ENCODE measurements at places on chromosomes 5 and 9.

GRCh38 chr9:106918825-106919509 lies 56.0 kb downstream of the ZNF462 start:
- DNase-seq: no peak

DNA sequence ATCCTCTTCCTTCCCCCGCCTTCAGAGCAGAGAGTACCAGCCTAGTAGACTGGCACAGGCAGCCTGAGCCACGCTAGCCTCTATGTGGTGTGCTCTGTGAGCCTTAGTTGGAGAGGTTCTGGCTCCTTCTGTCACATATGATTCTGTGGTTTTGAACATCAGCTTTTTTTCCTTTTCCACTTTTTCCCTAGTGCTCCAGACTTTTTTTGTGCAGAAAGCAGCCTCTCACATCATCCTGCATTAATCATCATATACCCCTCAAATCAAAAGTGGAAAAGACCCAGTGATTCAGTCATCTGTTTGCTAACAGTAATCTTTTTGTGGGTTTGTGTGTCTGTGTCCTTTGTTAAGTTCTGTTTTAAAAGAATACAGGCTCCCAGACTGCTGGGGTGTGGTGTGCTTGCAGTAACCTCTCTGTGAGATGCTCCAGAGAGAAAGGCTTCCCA lies 663.9 kb upstream of the RGMB start:
- DNase-seq: no peak

DNA sequence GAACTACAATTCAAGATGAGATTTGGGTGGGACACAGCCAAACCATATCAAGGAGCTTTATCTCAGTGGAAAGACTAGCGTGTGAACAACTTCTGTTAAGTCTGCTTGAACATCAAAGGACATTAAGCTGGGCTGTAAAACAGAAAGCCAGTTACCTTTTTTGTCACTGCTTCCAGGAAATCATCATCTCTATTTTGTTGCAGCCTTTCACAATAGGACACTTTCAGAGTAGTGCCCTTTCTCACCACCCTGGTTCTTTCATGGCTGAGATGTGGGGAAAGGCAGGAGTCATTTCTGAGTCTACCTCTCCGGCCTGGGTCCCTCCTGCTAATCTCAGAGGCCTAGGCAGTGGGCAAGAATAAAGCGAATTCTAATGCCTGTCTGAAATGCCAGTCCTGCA lies 96.2 kb upstream of the PPP1R2B start:
- no peak for DNase-seq

DNA sequence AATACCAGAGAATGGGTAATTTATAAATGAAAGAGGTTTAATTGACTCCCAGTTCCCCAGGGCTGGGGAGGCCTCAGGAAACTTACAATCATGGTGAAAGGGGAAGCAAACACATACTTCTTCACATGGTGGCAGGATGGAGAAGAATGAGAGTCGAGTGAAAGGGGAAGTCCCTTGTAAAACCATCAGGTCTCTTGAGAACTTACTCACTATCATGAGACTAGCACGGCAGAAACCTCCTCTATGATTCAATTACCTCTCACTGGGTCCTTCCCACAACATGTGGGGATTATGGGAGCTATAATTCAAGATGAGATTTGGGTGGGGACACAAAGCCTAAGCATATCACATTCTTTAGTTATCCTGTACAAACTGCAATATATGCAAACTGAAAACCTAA lies 609.4 kb downstream of the MTRR start:
- no peak for DNase-seq

DNA sequence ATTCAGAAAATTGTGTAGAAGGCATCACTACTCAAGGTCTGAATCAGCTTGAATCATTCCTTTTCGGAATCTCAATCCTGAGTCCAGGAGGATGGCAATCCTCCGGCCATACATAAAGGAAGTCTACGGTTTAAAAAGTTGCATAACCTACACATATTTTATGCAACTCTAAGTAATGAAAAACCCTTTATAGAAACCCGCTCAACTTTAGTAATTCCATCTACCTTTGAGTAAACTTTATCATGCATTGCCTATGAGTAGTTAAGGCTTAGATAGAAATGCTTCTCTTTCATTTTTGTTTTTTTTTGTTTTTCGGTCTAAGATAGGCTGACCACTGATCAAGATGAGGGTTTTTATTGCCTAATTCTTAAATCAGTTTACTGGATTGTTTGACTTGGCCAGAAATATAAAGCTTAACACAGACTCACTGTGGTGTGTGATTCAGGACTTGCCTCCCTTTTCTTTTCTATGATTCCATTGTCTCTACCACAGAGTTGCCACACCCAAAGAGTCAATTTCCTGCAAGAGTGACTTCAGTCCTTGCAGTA lies 85.0 kb downstream of the LURAP1L start:
- peak; percentile 35 for DNase-seq

DNA sequence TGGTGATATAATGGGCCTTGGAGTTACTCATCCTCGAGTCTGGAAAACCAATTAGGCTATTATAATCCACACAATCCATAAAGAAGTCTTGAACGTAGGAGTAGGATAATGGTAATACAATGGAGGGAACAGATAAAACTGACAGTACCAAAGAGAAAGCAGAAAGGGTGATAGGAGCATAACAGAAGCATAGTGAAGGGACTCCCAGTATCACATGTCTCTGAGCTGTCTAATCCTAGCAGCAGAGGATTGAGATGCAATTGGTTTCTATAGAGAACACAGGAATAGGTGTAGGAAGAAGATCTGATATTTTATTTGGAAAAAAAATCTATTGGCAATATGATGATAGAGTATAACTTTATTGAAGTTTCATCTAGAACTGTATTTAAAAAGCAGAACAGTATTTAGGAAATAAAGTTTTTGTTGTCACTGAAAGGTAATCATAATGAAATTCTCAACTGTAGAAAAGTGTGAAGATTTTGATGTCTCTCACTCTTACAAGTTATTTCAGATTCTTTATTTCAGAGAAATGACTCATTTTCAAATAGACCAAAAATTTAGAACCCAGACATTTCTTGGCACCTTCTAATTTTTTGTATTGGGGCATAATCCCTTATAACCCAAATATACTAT lies 25.4 kb downstream of the SRFBP1 start:
- DNase-seq: no peak

- no peak for DNase-seq
Observed at GRCh38 chr9:37897665-37898064, 6.3 kb downstream of the SLC25A51 start.

DNA sequence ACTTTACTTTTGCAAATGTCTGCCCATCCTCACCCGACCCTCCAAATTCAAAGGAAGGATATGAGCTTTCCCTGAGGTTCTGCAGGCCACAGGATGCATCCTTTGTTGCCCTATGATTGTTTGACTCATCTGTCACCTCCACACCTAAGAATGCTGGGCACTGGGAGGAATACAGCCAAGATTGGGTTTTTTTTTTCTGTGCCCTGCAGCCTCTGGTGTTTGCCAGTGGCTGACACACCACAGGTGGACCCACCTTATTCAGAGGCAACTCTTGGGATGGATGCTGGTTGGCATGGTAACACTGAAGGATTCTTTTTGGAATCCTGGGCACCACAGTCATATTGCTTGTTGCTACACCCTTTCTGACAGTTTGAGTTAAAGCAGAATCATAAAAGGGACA lies 29.7 kb downstream of the C9orf152 start:
- DNase-seq: no peak

DNA sequence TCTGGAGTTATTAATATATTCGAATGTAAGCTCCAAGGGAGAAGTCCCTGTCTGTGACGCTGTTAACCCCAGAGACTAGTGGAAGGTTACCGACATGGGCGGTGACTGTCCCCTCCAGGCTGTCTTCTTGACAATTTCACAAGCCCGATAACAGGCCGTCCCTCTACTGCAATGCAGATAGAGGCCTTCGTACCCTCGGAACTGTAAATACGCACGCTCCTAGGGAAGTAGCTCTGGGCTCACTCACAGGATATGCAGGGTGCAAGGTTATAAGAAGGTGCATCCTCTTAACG lies 680 bp upstream of the RFK start:
- no peak for DNase-seq

DNA sequence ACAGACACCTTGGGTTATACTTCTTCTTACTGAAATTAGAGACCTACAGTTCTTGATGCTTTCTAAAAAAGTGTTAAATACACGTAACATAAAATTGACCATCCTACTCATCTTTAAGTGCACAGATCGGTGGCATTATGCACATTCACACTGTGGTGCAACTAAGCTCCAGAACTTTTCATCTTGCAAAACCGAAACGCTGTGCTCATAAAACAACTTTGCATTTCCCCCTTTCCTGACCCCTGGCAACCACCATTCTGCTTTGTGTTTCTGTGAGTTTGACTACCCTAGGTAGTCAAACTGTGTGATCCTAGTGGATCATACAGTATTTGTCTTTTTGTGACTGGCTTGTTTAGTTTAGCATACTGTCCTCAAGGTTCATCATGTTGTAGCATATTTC lies 3.9 kb downstream of the MVB12B start:
- DNase-seq: no peak

DNA sequence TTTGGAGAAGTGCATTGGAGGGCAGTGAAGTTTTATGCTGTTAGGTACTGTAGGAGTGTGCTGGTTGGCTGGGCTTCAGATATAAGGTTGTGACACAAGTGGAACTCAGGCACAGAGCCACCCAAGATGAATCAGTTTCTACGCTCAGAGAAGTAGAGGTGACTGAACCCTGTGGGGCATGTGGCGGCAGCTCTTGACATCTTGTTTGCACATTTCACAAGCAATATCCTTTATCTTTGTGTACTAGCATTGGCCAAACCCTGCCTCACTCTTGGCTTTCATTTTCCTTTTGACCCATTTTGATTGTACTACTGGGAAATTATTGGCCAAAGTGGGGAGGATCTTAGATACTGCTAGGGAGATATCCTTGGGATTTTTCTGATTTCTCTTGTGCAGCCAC lies 110.0 kb downstream of the PSAT1 start:
- DNase-seq: no peak

- no peak for DNase-seq
Observed at GRCh38 chr5:154866841-154867240, 8.4 kb downstream of the CNOT8 start.

- no peak for DNase-seq
Observed at GRCh38 chr5:177966839-177967166, 29.2 kb downstream of the PROP1 start.

GRCh38 chr9:472479-473075 lies 257.9 kb downstream of the DOCK8 start:
- DNase-seq: no peak

GRCh38 chr9:18909140-18910018 lies 123.6 kb downstream of the SAXO1 start:
- DNase-seq: no peak

DNA sequence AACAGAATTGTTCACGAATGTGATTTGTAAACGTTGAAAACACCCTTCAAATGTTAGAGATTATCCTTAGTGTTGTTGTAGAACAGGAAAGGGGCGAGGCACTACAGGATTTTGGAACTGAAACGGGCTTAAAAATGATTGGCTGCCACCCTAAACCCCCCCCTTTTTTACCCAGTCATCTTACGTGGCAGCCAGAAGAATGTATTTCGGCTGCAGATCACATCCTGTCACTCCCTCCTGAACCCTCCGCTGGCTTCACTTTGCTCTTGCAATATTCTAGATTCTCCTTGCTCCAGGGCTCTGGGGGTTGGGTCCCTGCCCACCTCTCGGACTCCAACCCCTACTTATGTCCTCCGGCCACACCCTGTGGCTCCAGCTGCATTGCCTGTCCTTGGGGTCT lies 13.9 kb upstream of the UNC5A start:
- DNase-seq: no peak

DNA sequence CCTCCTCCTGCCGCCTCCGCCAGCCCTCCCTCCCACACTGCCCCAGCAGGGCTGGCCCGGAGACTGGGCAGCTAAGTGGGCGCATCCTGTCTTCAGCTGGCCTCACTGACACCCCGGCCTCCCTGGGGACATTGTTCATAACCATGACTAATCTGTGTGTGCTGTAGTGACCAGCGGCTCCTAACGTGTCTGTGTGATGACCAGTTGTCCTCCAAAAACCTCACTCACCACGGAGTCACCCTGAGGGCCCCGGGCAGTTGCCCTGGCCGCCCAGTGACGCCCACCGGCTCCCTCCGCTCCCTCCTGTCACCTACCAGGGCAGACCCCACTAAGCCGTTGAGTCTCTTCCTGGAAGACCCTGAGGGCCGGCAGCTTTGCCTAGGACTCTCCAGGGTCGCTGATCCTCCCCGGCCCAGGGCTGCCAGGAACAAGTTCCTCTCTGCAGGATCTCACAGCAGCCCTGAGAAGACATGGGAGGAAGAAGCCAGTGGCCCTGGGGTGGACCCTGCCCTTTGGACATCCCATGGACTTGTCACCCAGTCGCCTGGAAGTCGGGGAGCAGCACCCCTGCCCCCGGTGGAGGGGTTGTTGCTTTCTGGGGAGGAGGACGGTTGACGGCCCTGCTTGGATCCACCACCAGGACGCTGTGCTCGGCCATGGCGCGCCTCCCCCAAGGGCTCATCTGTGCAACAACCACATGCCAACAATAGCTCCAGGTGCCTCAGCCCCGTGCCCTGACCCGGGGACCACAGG lies 110.2 kb upstream of the LMX1B start:
- no peak for DNase-seq

DNA sequence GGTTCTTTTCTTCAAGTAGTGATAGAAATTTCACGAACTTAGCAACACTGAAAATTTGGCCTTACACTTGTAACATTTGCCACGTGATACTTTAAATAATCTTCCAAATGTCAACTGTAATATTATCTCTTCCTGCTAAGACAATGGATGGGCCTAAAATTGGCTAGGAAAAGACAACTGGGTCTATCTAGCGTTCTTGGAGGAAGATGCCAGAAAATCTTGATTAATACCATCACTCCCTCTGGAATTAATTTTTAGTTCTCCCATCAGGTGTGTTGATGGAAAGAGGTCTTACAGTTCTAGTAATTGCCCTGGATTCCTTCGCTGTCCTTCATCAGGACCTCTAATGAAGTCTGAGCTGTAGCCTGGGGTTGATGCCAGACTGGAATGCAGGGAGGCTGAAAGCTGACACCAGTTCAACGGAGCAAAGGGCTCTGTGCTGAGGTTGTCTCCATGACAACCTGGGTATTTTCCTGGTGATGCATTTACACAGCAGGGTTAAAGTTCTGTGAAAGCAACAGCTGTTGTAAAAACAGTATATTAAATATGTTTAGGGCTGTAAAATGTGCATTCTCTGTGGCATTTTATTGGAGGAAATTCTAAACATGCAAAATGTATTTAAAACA lies 92.3 kb downstream of the GAS1 start:
- DNase-seq: no peak

GRCh38 chr5:167415779-167416746 lies 875.4 kb upstream of the WWC1 start:
- DNase-seq: no peak

GRCh38 chr9:112124156-112124555 lies 50.9 kb downstream of the SUSD1 start:
- no peak for DNase-seq

- DNase-seq: no peak
Observed at GRCh38 chr5:140020601-140021177, 22.4 kb downstream of the NRG2 start.

DNA sequence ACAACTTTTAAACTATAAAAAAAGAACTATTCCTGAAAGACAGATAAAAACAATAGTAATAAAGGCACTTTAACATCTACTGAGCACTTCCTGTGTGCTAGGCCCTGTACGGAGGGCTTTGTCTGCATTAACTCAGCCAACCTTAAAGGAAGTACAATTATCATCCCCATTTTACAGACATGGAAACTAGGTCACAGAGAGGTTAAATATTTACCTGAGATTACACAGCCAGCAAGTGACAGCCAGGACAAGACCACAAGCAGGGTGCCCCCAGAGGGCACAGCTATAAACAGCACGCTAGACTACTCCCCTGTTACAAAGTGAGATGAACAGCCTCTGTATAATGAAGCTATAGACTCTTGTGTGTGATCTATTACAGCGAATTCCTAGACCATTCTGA lies 25.5 kb downstream of the DDX31 start:
- no peak for DNase-seq
